ENCODE measurements at places on chromosomes 6 and 20. TPM values are rescaled to one million over a fixed set of nuclear protein-coding genes. Genes with fewer than 3 reads are reported as not detected.

The PPP1R14C gene
- 1.7 TPM for total RNA-seq

The DST gene
- total RNA-seq: 59.9 TPM

The SIM1 gene
- not detected for total RNA-seq

The RAET1G gene
- total RNA-seq: 7.7 TPM

The OOEP gene
- total RNA-seq: not detected

The TREM2 gene
- total RNA-seq: not detected

The PPP1R3G gene
- 1.4 TPM for total RNA-seq

The FAM184A gene
- not detected for total RNA-seq

The PRL gene
- total RNA-seq: not detected

The C20orf144 gene
- 0.19 TPM for total RNA-seq

The DLGAP4 gene
- total RNA-seq: 74.2 TPM

The GGTLC1 gene
- total RNA-seq: not detected

The PROKR2 gene
- not detected for total RNA-seq

The PI16 gene
- total RNA-seq: not detected

The RNF144B gene
- total RNA-seq: 0.52 TPM

The METTL24 gene
- not detected for total RNA-seq

The PRPH2 gene
- not detected for total RNA-seq

The ENPP4 gene
- 0.24 TPM for total RNA-seq

The NHSL1 gene
- 4.1 TPM for total RNA-seq

The TULP1 gene
- total RNA-seq: not detected

The FAM83C gene
- total RNA-seq: 0.08 TPM

The PTPRT gene
- total RNA-seq: not detected

The CYP24A1 gene
- 275 TPM for total RNA-seq

The PDE10A gene
- total RNA-seq: 27.5 TPM

The SIRPB2 gene
- not detected for total RNA-seq

The BPIFB1 gene
- not detected for total RNA-seq

The CLVS2 gene
- 0.08 TPM for total RNA-seq

The SSTR4 gene
- total RNA-seq: 0.17 TPM

The TMEM217 gene
- total RNA-seq: 0.76 TPM

The MTFR2 gene
- total RNA-seq: 11.9 TPM

The ERVFRD-1 gene
- total RNA-seq: not detected

The ARMH2 gene
- total RNA-seq: not detected

The ZC2HC1B gene
- total RNA-seq: not detected

The DNAAF9 gene
- total RNA-seq: 5.5 TPM
